ENCODE measurements at places on chromosomes 11 and 22.

GRCh38 chr11:64000026-64000739 is 13.9 kb downstream of the OTUB1 start:
- DNase-seq = peak; percentile 58

GRCh38 chr11:134615041-134615615 is 203.1 kb upstream of the B3GAT1 start:
- no peak for DNase-seq

DNA sequence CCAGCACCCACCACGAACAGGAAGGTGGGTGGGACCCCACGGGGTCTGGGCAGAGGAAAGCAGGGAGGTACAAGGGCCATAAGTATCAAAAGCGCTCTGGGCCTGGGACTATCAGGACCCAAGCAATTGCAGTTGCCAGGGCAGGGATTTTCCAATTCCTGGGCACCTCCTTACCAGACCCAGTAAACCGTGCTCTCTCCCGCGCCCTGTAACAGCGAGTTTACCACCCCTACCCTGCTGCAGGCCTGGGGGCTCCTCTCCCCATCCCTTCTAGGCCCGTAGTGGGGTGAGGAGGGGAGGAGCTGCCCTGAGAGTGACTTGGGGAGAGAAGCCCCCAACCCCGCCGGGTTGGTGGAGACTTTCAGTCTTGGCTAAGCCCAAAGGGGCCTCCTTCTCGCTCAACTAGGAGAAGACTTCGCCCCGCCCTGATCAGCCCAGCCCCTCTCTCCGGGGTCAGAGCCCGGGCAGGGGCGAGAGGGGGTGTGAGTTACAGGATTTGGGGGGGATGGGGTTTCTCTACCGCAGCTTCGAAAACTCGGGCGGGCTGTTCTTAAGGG is 5.4 kb downstream of the PAX6 start:
- no peak for DNase-seq

GRCh38 chr11:119627286-119627685 is 101.7 kb downstream of the NECTIN1 start:
- no peak for DNase-seq

DNA sequence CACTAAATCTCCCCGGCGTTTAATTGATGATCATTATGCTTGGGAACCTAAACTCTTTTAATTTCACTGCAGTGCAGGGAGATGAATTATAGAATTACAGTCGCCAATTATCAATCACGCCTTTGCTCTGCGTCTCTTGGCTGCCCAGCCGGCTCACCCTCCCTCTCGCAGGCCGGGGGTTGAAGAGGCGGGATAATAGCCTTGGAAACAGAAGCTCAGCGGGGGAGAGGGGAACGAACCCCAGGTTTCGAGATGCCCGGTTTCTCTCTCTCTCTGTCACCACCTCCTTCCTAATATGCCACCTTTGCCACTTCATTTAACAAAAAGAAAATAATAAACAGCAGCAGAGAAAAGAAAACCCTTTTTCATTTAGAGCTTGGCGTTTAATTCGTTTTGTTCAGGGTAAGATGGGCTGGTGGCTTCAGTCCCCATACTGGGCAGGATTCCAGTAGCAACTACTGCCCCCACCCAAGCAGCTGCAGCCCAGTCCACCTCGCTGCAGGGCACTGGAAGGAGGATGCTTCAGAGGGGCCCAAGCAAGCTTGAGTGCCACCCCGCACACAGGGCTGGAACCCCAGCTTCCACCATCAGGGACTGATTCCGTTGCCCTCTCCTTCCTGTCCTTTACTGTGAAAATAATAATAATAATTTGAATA is 271.7 kb downstream of the BUD13 start:
- DNase-seq = no peak

DNA sequence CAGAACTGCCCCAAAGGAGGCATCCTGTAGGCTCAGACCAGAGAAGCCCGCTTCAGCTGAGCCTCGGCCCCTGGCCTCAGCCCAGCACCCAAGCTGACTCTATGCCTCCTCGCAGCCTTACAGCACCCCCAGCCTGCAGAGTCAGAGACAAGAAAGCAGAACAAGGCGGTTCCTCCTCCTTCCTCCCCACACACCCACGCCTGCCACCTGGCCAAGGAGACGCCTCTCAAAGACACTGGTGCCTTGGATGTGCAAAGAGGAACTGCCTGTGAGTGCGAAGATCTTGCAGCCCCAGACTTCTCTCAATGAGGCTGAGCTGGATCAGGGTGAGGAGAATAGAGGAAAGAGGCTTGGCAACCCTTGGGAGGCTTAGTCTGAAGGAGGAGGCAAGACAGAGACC is 60.2 kb downstream of the PDE2A start:
- peak; percentile 9 for DNase-seq

GRCh38 chr11:14095882-14096281 is 133.4 kb downstream of the SPON1 start:
- DNase-seq = no peak

- no peak for DNase-seq
Measured at GRCh38 chr11:29389793-29390192, 627.0 kb downstream of the KCNA4 start.

DNA sequence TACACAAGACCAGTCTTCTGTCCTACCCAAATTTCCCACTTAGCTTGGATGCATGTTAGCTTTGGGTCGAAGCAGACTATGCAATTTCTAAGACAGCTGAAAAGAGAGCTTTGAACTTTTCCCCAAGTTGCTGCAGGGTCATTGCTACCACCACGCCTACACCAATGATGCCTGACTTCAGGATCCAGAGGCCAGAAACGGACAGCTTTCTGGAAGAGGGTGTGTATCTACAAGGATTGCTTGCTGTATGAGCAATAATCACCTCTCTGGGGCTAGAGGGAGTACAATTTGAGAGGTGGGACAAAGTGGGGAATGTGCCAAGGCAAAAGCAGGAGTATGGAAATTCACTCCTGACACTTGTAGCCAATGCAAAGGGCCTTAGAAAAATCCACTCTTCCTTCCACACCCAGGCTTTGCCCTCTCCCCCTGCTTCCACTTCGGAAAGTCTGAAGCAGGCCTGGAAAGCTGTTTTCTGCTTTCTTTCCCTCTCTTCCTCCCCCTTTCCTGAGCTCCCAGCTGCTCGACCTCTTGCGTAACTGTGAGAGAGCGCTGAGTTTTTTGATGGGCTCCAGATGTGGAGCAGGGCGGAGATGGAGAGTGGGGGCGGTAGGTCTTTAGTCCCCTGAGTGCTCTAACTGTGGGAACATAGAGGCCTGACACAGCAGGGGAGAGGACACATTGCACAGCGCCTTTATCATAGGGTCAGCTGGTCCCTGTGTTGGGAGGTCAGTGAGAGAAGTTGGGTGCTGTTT is 2.1 kb upstream of the PHLDB1 start:
- DNase-seq = no peak

DNA sequence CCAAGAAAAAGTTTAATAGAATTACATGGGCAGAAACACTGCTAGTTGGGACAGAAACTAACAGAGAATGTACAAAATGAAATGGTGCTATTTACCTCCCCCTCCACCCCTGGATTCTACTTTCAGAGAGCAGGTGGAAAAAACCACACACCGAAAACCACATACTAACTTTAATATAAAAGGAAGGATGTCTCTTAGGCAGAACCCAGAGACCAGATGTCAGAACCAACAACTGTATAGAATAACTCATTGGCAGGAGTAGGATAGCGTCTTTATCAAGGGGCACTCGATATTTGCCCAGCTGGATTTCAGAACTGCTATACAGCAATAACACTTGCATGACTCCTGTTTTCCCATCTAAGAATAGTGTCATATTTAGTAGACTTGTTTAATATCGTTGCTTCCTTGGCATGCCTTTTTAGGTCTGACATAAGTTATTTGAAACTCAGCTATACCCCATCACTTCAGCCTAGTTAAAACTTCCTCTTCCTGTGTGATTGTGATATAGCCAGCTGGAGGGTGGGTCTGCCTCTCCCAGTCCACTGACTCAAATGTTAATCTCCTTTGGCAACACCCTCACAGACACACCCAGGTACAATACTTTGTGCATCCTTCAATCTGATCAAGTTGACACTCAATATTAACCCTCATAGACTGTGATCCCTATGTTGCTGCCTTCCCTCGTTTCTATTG is 1.2 kb downstream of the SLC22A25 start:
- DNase-seq = no peak

Measured in stimulated activated CD4-positive, alpha-beta T cell treated with anti-CD3 and anti-CD28 coated beads, Interleukin-4, amount 100 ng/mL, for 4 hours (primary cell).